ENCODE measurements at places on chromosomes 1 and 21. TPM values are rescaled to one million over a fixed set of nuclear protein-coding genes. Genes with fewer than 3 reads are reported as not detected.

Gene C1orf216
- total RNA-seq: 11.8 TPM

Gene NUP210L
- total RNA-seq: under 0.01 TPM

Gene RPS27
- total RNA-seq: 2,599 TPM

Gene PTGER3
- total RNA-seq: 0.37 TPM

Gene APH1A
- 109 TPM for total RNA-seq

Gene RGS18
- not detected for total RNA-seq

Gene DYRK1A
- total RNA-seq: 43.4 TPM

Gene CLDN14
- total RNA-seq: not detected

Gene C1orf105
- not detected for total RNA-seq

Gene BATF3
- total RNA-seq: 3.1 TPM

Gene ENSA
- 75.3 TPM for total RNA-seq

Gene OR2L3
- not detected for total RNA-seq

Gene LORICRIN
- not detected for total RNA-seq

Gene WDR64
- total RNA-seq: not detected

Gene KRTAP23-1
- not detected for total RNA-seq

Gene FMN2
- 15.4 TPM for total RNA-seq

Gene LCE1F
- total RNA-seq: not detected

Gene FGR
- not detected for total RNA-seq

Gene SGIP1
- total RNA-seq: 8.8 TPM

Gene GJA5
- 0.37 TPM for total RNA-seq

Gene S1PR1
- total RNA-seq: 6.6 TPM

Gene F13B
- not detected for total RNA-seq

Gene NEK7
- 42.6 TPM for total RNA-seq

Gene BGLAP
- 0.37 TPM for total RNA-seq

Gene CA14
- total RNA-seq: not detected

Gene FAM110D
- not detected for total RNA-seq

Gene TARDBP
- 85.2 TPM for total RNA-seq

Gene WDR77
- 57.1 TPM for total RNA-seq

Gene KRTAP10-8
- not detected for total RNA-seq

Gene ALPL
- total RNA-seq: not detected

Gene FCRL4
- total RNA-seq: not detected

Gene CRNN
- not detected for total RNA-seq

Gene ABCG1
- under 0.01 TPM for total RNA-seq

Gene FAM72C
- total RNA-seq: under 0.01 TPM

Gene CGN
- not detected for total RNA-seq

Gene ARHGEF16
- total RNA-seq: 1.2 TPM

Gene LCE1E
- 0.37 TPM for total RNA-seq
